ENCODE measurements at places on chromosomes 11 and 22. TPM values are rescaled to one million over a fixed set of nuclear protein-coding genes. Genes with fewer than 3 reads are reported as not detected.

Gene PDGFD
- polyA plus RNA-seq, result 0.63 TPM

Gene C22orf42
- polyA plus RNA-seq, result not detected

DNA sequence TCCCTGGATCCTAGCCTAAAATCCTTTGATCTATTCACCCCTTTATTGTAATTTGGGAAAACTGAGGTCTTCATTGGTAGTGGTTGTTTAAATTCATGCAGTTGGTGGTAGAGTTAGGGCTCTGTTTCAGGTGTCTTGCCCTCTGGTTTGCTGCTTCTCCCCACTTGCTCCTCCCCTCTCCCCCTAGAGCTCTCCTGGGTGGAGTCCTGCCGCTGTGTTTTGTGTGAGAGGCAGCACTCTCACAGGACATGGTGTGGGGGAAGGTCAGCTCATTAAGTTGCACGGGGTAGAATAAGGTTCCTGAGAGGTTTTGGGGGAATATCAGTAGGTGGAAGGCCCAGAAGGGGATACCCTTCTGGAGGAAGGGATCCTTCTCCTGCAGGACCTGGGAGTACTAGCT is 98.1 kb upstream of the NECTIN1 start:
- no peak for DNase-seq

DNA sequence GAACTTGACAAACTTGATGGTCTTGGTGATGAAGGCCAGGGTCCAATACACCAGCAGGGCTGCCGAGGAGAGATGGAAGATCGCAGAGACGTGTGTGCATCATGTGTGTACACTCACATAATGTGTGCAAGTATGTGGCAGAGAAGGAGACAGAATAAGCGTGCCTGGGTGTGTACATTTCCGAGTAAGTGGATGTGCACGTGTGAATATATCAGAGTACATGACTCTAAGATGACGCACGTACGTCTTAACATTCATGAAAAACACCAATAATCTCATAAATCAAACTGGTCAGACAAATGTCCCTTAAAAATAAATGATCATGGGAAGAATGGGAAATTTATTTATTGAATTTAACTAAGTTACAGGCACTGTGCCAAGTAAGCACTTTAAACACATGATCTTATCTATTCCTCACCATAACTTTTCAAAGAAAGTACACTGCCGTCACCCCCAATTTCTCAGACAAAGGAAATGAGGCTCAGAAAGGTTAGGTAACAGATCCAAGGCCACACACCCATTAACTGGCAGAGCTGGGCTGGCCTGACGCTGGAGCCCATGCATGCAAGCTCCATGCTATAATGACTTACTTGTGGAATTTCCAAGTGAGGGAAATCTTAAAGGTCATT is 13.0 kb downstream of the ABCC8 start:
- DNase-seq, result no peak

GRCh38 chr11:79049741-79050179 is 391.1 kb downstream of the TENM4 start:
- no peak for DNase-seq

Gene NLRP14
- polyA plus RNA-seq, result not detected

Gene ACRV1
- polyA plus RNA-seq, result 0.14 TPM

DNA sequence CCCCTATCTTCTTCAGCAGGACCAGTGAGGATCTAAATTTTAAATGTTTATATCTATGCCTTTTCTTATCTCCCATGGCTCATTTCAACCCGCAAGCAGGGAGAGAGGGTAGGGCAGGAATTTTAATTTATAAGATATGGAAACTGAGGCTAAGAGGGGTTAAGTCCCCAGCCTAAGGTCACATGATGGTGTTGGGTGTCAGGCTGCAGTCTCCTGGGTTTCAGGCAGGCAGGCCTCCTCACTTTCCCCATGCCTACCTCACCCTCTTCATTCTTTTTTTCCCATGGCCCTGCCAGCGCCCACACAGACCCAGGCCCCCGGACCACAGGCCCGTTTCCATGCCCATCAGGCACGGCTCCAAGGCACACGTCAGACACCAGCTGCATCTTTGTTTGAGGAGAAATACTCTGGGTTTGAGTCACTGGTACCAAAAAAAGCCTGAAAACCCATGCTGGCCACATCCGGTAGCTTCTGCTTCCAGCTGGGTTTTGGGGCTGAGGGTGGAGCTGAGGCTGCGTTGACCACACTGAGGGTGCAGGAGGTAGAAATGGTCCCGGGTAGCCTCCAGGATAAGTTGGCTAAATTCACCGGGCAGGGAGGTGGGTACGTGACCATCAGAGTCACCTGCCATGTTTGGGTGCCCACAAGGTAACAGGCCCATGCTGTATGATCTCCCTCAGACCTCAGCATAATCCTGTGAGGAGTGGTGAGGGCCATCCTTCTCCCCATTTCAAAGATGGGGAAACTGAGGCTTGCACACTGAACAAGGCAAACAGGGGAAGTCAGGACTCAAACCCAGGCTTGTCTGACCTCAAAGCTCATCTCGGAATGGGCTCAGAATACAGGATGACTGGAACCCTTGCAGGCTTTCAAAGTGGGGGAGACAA is 7.5 kb downstream of the CRYBB1 start:
- no peak for DNase-seq

Gene PKNOX2
- not detected for polyA plus RNA-seq
